Epithelial cell of umbilical artery (primary cell): ENCODE measurements at places on chromosomes 11 and 22. TPM values are rescaled to one million over a fixed set of nuclear protein-coding genes. Genes with fewer than 3 reads are reported as not detected.

Gene LIPT2
- total RNA-seq, result 2.1 and 3.9 TPM in 2 replicates

Gene PRODH
- total RNA-seq, result not detected in 2 replicates

Gene TSSK2
- total RNA-seq, result not detected in 2 replicates

Gene ESAM
- total RNA-seq, result 69.8 and 70.7 TPM in 2 replicates

Gene FXYD6
- 0.32 TPM in 1 of 2 replicates, not detected in the other for total RNA-seq

Gene SMC1B
- 0.15 TPM in 1 of 2 replicates, not detected in the other for total RNA-seq

Gene ATM
- total RNA-seq, result 61.7 and 103 TPM in 2 replicates

Gene OTOG
- not detected in 2 replicates for total RNA-seq

Gene OR2AG2
- under 0.01 and 0.15 TPM in 2 replicates for total RNA-seq

Gene MPPED1
- total RNA-seq, result under 0.01 TPM in 1 of 2 replicates, not detected in the other

Gene IGSF22
- not detected in 2 replicates for total RNA-seq

Gene OR51A4
- not detected in 2 replicates for total RNA-seq

Gene ALDH3B2
- not detected in 2 replicates for total RNA-seq

Gene CNTN5
- not detected in 2 replicates for total RNA-seq

Gene MOGAT2
- total RNA-seq, result not detected in 2 replicates

Gene SLC5A12
- not detected in 2 replicates for total RNA-seq

Gene POU2AF2
- not detected in 2 replicates for total RNA-seq

Gene OR51I1
- not detected in 2 replicates for total RNA-seq

Gene POLR2F
- 46.0 and 78.0 TPM in 2 replicates for total RNA-seq

Gene TSKU
- 3.6 and 5.8 TPM in 2 replicates for total RNA-seq

Gene KCNJ11
- under 0.01 TPM in 1 of 2 replicates, not detected in the other for total RNA-seq

Gene GGT1
- total RNA-seq, result 0.30 and 0.32 TPM in 2 replicates

Gene CDC42EP2
- total RNA-seq, result 14.7 and 20.8 TPM in 2 replicates

Gene C1QTNF5
- total RNA-seq, result 82.5 and 90.6 TPM in 2 replicates

Gene SPA17
- 8.5 and 10.7 TPM in 2 replicates for total RNA-seq

Gene BBOX1
- not detected in 2 replicates for total RNA-seq

Gene P4HA3
- total RNA-seq, result 9.9 and 17.5 TPM in 2 replicates

Gene CCDC89
- not detected in 2 replicates for total RNA-seq

Gene SOX10
- total RNA-seq, result not detected in 2 replicates

Gene INSC
- not detected in 2 replicates for total RNA-seq

Gene KIRREL3
- total RNA-seq, result under 0.01 TPM in 1 of 2 replicates, not detected in the other

Gene ARHGAP32
- total RNA-seq, result 7.1 and 8.1 TPM in 2 replicates

Gene SERGEF
- total RNA-seq, result 23.4 TPM in 2 replicates

Gene OR5B12
- not detected in 2 replicates for total RNA-seq

Gene OR6T1
- not detected in 2 replicates for total RNA-seq

Gene NLRP14
- total RNA-seq, result under 0.01 and 0.15 TPM in 2 replicates

Gene HPX
- not detected in 2 replicates for total RNA-seq

Gene PYGM
- total RNA-seq, result under 0.01 and 0.46 TPM in 2 replicates

Gene BACE1-AS
- total RNA-seq, result 1.3 and 1.8 TPM in 2 replicates

Gene APOA1
- not detected in 2 replicates for total RNA-seq

Gene LARGE2
- under 0.01 TPM in 1 of 2 replicates, not detected in the other for total RNA-seq

Gene LRRC4C
- total RNA-seq, result under 0.01 TPM in 1 of 2 replicates, not detected in the other

Gene TEX54
- not detected in 2 replicates for total RNA-seq

Gene TMEM86A
- 1.3 and 1.5 TPM in 2 replicates for total RNA-seq
